ENCODE measurements at places on chromosomes 7 and 10.

GRCh38 chr7:46257761-46258448, 336.8 kb upstream of the IGFBP3 start:
- DNase-seq = no peak

GRCh38 chr7:13037216-13037615, 349.8 kb downstream of the ARL4A start:
- no peak for DNase-seq

DNA sequence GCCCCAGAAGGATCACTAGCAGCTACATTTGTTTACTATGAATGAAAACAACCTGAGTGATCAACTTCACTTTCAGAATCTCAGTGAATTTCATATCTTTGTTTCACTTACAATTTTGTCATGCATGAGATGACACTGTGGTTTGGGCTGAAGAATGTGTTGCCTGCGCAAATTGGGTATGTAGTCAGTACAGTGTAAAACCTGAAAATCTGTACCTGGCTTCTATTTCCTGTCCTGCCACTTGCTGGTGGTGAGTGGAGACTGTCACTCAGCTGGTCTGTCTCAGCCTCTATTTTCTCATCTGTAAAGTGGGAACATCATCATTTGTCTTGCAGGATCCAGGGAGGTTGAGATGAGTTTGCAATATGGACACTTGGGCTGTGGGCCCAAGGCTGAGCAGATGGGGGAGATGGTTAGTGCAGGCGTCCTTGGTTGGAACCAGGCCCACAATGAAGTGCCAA, 118.0 kb downstream of the WDFY4 start:
- DNase-seq = no peak

DNA sequence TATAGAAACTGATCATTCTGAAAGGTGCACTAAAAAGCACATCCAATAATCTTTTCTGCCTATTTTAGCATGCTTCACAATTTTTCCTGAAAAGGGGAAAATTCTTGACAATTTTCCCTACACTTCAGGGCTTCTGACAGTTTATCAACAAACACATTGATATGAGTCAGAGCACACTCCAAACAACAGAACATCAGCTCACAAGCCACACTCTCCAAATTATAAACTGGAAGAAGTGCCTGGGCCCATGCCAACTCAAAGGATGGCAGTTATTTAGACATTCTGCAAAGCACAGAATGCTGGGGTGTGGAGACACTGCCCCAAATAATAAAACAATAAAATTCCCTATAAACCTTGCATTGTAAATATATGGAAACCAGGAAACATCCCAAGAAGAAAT, 90.8 kb downstream of the ELAPOR2 start:
- no peak for DNase-seq

- DNase-seq = no peak
These were observed 481.5 kb upstream of the KLF6 start for GRCh38 chr10:4266416-4267085.

- no peak for DNase-seq
These were observed 341.5 kb upstream of the AOAH start for GRCh38 chr7:37065779-37066271.

- no peak for DNase-seq
These were observed 282.5 kb downstream of the GALNT17 start for GRCh38 chr7:71414490-71414889.
